ENCODE measurements at places on chromosomes 12 and 14.

- DNase-seq, result no peak
These were observed 29.7 kb upstream of the SAV1 start for GRCh38 chr14:50697659-50698290.

DNA sequence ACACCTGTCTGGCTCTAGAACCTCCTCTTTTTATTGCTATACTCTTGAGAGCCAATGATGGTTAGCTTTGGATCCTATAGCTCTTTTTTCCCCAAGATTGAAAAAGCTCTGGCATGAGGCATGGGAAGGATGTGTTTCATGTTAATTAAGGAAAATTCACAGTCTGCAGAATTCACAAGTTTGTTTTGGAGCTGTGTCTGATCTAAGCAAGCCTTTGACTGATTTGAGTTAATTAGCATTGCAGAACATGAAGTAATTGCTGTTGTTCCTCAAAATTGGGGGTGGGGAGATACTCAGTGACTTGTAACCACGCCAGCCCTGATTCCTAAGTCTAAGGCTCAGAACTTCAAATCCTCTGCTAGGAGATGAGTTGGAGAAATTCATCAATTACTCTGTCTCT is 205.0 kb downstream of the SUDS3 start:
- DNase-seq, result no peak

GRCh38 chr14:37056473-37056872 is 115.9 kb downstream of the SLC25A21 start:
- DNase-seq, result no peak

GRCh38 chr12:124865728-124866127 is 2.1 kb upstream of the SCARB1 start:
- no peak for DNase-seq

DNA sequence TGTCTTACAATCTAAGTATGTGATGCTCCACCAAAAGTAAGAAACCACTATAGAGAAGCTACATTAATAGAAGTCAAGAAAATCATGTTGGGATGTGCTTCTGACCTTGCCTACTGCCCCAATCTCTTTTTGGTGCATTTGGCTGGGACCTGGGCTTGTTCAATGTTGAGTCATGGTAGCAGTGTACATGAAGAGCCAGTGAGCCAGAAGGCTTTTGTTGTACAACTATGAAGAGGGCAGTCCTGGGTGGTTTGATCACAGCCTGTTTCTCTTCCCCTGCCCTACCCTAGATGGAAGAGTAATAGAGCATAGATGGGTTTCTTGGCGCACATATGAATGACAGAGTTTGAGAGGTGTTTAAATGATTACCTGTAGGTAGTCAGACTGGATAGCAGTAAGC is 56.4 kb downstream of the UBR7 start:
- no peak for DNase-seq

DNA sequence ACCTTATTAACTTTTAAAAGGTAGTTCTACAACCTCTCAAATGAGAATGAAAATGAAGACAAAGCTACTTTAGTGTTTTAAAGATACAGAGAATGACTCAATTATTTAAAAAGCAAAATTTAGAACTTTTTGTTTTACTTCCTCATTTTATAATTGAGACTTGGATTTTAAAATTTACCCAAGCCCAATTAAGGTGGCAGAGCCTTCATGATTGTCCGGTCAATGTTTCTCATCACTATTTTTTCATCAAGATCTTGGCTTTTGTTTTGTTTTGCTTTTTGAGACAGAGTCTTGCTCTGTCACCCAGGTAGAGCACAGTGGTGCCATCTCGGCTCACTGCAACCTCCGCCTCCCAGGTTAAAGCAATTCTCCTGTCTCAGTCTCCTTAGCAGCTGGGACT is 32.7 kb downstream of the PPP4R3A start:
- DNase-seq, result no peak

Data from uterus (tissue), 4 donors.